ENCODE measurements at places on chromosomes 1 and 21. TPM values are rescaled to one million over a fixed set of nuclear protein-coding genes. Genes with fewer than 3 reads are reported as not detected.

- peak; percentile 26 for DNase-seq
These were observed 1.2 kb downstream of the SCAF4 start for GRCh38 chr21:31730712-31731055.

- DNase-seq: no peak
These were observed 13.0 kb downstream of the RIMS3 start for GRCh38 chr1:40652468-40652867.

DNA sequence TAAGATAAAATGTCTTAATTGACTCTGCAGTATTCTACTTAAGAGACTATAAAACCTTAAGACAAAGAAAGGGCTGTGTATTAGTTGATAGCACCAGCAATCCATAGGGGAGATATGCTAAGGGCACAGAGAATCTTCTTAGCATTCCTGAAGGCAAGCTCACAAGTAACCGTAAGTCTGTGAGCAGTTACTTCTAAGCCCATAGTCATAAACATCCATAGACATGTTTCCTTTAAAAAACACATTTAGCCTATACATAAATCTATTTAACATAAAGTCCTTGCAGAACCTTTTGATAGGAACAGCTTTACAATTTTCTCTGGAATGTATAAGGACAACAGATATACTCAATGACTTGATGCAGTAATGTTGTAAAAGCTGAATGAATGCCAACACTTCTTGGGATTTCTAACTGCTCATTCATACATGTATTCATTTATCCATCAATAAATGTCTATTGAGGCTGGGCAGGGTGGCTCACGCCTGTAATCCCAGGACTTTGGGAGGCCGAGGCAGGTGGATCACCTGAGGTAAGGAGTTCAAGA lies 6.3 kb upstream of the ERRFI1 start:
- DNase-seq: no peak

GRCh38 chr1:70358921-70359564 lies 4.5 kb upstream of the ANKRD13C start:
- DNase-seq: no peak

- peak; percentile 55 for DNase-seq
These were observed 13.0 kb downstream of the NES start for GRCh38 chr1:156664046-156664766.

DNA sequence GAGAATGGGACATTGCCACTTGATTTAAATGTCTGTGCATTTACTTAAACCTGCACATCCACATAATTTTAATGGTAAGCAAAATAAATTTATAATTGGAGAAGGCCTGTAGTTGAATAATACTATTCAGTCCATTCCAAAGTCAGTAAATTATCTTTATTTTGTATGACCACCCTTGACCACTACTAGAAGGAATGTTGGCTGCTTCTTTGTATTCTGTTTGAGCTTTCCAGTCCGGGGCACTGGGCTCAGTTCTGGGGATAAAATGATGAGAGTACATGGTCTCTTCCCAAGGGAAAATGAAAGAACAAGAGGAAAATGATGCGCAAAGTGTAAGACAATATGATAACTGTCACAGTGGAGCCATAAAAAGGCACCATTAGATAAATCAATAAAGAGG lies 98.9 kb downstream of the CRB1 start:
- peak; percentile 18 for DNase-seq

GRCh38 chr1:204513117-204513716 lies 3.0 kb upstream of the MDM4 start:
- DNase-seq: no peak

DNA sequence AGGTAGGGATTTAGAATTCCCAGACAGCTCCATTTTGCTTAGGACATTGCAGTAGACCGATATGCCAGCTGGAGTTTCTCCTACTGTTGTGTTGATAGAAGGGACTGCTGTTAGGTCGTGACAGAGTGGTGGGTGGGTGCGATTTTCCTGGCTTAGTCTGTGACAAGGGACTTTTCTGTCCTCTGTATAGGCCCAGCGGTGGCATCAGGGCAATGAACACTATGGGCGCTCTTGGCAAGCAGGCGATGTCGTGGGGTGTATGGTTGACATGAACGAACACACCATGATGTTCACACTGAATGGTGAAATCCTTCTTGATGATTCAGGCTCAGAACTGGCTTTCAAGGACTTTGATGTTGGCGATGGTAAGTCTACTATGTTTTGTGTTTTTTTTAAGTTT lies 321.8 kb downstream of the ZP4 start:
- DNase-seq: no peak

DNA sequence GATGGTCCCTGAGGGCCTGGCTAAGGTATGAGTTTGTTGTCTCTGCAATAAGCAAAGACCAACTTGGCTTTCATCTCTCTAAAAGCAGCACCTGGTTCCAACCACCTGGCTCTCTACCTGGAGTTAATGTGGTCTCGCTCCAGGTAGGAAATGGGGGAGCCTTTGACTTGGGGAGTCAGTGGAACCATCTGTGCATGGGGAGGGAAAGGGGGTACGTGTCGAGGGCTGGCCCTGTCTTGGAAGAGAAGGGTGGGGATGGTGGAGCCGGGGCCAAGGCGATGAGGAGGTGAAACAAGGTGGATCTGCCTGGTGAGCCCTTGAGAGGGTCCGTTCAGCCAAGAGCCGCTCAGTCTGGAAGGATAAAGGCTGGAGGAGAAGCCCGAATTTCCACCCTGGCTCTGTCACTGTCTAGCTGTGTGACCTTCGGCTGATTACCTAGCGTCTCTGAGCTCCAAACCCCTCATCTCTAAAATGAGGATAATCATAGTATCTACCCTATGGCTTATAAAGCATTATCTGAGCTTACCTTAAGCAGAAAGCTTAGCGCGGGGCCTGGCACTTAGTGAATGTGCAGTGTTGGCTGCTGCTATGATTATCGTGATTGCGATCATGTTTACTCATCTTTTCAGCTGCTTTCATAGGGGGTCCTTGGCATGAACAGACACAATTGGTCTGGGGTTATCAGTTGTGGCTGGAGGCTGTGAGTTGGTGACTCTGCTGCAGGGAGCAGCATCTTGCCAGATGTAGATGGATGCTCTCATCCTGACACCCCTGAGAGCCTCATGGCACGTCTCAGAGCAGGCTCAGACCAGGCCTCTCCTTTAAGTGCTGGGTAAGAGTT lies 78.7 kb downstream of the ACTL8 start:
- no peak for DNase-seq

GRCh38 chr1:202151045-202151444 lies 6.5 kb upstream of the ARL8A start:
- DNase-seq: no peak

GRCh38 chr1:20724364-20725188 lies 6.8 kb upstream of the KIF17 start:
- DNase-seq: no peak

DNA sequence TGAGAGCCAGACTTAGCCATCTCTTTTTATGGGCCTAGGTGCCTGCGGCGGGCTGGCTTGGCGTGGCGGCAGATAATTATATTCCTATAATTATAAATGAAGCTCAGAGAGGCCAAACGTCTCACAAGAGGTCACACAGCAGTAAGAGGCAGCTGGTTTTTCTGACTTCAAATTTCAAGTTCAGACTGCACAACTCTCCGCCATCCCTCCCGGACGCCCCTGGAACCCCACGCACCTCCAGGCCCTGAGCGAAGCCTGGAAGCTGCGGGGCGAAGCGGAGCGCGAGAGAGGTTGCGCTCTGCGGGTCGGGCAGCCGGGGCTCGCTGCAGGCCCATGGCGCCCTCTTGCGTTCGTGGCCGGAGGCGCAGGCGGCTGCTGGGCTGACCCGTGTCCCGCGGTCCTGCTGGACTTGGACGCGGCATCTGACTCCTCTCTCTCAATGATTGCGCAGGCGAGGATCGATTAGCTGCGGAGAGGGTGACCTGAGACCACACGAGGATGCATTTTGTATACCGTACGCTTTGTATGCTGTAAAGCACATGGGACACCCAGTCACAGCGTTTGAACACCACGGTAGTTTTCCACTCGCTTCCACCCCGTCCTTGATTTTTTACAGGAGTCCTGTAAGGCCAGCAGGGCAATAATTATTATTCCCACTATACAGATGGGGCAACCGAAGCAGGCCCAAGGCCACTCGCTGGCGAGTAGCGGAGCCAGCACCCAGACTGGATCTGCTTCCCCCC lies 272.7 kb downstream of the FOXD2 start:
- no peak for DNase-seq

DNA sequence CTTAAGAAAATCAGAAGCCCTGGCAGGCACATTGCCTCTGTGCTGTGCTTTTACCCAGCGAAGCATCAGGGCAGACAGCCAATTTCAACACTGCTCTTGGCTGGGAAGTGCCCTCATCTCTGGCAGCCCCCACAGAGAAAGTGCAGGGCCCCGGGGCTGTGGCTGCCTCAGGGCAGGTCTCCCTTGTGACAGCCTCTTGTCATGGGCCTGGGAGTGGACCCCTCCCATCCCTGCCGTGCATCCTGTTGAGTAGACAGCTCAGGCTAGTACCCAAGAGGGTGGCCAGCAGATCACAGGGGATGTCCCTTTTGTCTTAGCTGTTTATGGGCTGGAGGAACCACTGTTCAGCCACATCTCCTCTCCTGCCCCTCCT lies 23.3 kb downstream of the TTC34 start:
- no peak for DNase-seq

DNA sequence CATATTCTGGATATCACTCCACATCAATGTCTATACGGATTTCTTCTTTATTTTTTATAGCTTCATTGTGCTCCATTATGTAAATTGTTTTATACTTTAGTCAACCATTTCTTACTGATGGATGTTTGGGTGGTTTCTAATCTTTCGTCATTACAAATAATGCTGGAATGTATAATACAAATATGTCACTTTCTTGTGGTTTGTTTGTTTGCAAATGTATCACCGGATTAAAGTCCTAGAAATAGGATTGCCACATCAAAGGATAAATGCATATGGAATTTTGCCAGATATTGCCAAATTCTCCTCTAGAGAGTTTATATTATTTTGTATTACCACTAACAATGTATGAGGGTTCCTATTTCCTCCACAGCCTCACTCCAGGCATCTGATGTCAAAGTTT lies 48.7 kb upstream of the PRDM2 start:
- DNase-seq: no peak

Gene SUMO3
- 113 TPM for polyA plus RNA-seq

Gene MAEL
- polyA plus RNA-seq: 2.5 TPM

Gene FLVCR1
- polyA plus RNA-seq: 40.2 TPM

Gene CHIA
- polyA plus RNA-seq: not detected

Gene RCC2
- 99.2 TPM for polyA plus RNA-seq

Gene APCS
- polyA plus RNA-seq: not detected

Gene WNT4
- polyA plus RNA-seq: 6.7 TPM

Gene NHLH1
- 0.22 TPM for polyA plus RNA-seq

Gene FCMR
- polyA plus RNA-seq: 1.8 TPM

Gene KCND3
- 1.8 TPM for polyA plus RNA-seq

Gene EPHA10
- 0.23 TPM for polyA plus RNA-seq
